ENCODE measurements at places on chromosomes 13 and 19. TPM values are rescaled to one million over a fixed set of nuclear protein-coding genes. Genes with fewer than 3 reads are reported as not detected.

KISS1R gene
- 0.09 TPM for total RNA-seq

TSSK6 gene
- 1.9 TPM for total RNA-seq

DLEU7 gene
- total RNA-seq, result not detected

C19orf18 gene
- total RNA-seq, result 0.26 TPM

CACNG6 gene
- total RNA-seq, result 0.47 TPM

PCDH9 gene
- 1.0 TPM for total RNA-seq

ATP7B gene
- total RNA-seq, result 0.79 TPM

NCR1 gene
- not detected for total RNA-seq

ZNF446 gene
- 8.5 TPM for total RNA-seq

RNF17 gene
- total RNA-seq, result not detected

ZSCAN4 gene
- total RNA-seq, result not detected

PSPC1 gene
- 40.0 TPM for total RNA-seq

GPR12 gene
- total RNA-seq, result not detected

C1QTNF9B gene
- total RNA-seq, result 0.95 TPM

DNAJC15 gene
- 29.4 TPM for total RNA-seq
